ENCODE measurements at places on chromosomes 12 and 14.
A peak's percentile ranks its signal among the peaks of the same experiment; 100 is the strongest.

- no peak for DNase-seq
Observed at GRCh38 chr14:37375566-37375965, 177.8 kb downstream of the MIPOL1 start.

DNA sequence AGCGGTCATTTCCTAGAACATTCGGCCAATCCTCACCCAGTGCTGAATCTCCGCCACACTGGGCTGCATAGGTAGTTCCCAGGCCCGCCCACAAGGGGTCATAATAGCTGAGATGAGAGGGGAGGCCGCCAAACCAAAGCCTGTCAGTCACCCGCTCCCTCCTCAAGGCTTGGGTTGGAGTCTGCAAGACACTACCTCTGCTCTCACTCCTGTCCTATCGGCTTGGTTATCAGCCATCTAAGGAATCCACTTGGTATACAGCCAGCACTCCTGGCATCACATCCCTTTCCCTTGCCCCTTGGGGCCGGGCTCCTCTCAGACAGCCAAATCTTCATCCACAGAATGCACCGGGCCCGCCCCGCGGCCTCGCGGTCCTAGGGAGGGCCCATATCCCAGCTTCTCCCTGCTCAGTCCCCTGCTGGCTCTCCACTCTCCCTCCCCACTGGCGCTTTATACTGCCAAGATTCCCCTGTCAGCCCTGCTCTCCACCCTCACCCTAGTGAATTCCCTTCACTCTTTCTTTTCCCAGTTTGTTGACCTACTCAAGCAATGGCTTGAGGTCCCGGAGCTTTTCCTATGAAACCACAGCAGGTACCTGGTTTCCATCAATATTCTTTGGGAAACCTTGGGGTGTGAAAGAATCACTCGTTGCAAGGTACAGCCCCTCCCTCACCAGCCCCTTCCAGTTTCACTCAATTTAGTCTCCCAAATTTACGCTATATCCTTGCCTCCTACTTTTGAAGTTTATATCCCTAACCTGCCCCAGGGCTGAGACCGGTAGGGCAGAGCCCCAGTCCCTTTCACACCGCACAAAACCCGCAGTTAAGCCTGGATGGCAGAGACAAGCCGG, 1.4 kb downstream of the IFFO1 start:
- peak; percentile 86 for DNase-seq

DNA sequence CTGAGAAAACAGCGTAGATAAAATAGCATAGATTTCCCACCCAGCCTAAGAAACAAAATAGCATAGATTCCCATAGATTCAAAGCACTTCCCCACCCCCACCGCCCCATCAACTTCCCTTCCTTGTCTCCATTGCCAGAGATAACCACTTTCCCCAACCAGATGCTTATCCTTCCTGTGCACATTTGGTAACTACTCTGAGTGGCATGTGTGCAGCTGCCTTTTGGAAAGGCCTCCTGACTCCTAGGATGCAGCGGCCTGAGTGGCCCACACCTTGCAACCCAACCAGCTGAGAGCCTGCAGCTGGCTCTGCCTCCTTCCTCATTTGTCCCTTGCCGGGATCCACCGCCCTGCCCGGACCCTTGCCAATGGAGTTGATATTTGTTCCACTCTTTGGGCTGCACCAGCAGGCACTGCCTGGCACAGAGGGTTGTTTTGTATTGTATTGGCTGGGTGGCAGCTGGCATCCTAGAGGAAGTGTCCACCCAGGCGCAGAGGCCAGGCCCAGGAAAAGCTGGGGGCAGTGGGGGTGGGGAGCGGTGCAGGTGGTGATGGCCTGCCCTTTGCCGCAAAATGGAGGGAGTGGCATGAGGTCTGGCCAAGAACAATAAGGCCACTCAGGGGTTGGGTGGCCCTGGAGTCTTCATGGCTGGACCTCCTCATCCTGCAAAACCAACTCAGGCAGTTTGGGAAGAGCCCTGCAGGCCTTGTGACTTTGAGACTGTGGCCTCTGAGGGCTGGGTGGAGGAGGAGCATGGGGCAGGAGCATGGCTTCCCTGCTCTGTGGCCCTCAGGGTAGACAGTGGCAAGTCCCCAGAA, 4.9 kb downstream of the SLC48A1 start:
- DNase-seq = no peak

- peak; percentile 73 for DNase-seq
Observed at GRCh38 chr12:130013771-130014484, 110.1 kb upstream of the TMEM132D start.

DNA sequence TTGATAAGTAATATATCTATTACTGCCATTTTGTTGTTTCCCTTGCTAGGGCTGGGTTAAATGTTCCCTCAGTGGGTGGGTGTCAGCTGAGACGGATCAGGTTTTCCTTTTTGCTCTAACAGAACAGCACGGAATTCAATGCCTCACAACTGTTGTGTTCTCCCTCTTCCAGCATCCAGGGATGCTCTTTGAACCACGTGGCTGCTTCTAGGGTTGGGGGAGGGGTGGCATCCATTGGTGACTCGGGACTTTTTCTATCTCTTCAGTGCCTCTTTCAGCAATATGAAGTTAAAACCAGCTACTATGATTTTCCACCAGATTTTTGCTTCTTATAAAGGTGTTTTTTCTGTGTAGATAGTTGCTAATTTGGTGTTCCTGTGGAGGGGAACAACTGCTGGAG, 884.9 kb upstream of the FOXG1 start:
- no peak for DNase-seq

DNA sequence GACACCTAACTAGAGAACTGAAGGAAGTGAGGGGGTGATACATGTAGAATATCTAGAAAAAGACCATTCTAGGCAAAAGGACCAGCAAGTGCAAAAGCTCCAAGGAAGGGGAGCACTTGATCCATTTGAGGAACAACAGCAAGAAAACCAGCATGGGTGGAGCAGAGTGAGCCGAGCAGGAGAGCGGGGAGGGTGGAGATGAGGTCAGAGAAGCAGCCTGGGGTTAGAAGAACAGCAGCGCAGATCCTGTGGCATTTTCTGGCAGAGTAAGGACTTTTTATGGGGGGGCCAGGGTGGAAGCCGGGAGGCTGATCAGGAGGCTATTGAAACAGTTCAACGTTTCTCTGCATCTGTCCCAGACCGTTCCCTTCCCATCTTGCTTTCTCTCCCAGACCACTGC, 24.5 kb upstream of the TMCC3 start:
- DNase-seq = no peak

DNA sequence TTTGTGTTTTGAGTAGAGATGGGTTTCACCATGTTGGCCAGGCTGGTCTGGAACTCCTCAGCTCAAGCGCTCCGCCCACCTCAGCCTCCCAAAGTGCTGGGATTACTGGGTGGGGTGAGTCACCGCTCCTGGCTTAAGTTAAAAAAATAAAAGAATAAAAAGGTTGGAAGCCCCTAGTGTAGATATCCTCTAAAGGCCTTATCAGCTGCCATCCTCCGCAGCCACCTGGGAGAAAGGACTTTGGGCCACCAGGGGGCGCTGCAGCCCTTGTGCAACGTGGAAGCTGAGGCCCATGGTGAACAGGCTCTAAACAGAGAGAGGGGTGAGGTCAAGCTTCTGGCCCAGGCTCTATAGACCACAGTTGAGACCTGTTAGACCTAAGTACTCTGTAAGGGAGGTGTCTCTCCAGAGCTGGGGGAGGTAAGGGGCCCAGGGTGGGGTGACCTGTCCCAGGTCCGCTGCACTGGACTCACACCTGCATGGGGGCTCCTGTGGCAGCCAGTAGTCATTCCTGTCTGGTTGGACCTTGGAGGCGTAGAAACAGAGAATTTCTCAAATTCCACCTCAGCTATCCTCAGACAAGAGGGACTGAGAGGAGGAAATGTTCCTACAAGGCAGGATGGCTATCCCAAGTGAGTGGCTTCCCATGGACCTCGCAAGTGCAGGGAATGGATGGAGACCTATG, 14.0 kb upstream of the RACGAP1 start:
- peak; percentile 99 for DNase-seq

DNA sequence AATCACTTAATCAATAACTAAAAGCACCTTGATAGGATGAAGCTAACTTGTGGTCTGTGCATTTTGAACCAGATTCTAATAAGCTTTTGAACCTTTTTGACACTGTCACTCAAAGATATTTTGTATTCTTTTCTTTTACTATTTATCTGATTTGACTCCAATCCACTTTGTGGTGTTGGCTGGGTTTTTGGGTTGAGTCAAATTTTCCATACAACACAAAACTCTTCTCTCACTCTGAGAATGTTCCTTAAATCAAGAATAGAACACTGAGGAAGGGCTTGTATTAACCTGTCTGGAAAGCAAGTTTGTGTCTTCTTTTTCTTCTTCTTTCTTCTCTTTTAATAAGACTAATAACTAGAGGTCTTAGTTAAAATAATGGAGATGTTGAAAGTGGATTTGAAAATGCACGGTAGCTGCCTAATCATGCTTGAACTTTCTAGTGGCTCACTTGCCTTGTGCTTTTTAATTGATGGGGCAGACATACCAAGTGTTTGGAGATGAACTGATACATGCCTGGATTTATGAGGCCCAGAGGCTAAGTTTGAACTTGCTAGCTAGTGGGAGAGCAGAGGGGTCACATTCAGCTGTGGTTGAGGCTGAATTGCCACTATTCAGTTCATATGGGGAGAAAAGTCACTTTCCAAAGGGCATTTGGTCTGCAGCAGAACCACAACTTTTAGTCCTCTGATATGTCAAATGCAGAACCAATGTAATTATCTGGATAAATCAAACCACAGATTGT, 93.5 kb upstream of the PTHLH start:
- no peak for DNase-seq

GRCh38 chr12:85065837-85066482, 29.8 kb downstream of the LRRIQ1 start:
- no peak for DNase-seq

DNA sequence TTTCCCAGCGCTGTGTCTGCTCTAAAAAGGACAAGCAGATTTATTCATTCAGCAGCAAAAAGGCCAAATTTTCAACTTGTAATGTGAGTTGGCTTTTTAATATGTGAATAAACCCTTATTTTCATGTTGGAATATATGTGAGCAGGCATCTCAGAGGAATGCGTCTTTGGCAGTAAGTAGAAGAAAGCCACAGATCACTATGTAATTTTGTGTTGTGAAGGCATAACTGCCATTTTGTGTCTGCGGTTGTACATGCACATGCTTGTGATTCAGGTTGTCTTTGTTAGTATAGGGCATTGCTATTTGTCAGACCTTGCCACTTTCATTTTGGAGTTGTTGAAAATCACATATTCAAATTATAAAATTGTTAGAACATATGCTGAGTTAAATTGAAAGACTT, 398.8 kb upstream of the RGS6 start:
- DNase-seq = no peak

DNA sequence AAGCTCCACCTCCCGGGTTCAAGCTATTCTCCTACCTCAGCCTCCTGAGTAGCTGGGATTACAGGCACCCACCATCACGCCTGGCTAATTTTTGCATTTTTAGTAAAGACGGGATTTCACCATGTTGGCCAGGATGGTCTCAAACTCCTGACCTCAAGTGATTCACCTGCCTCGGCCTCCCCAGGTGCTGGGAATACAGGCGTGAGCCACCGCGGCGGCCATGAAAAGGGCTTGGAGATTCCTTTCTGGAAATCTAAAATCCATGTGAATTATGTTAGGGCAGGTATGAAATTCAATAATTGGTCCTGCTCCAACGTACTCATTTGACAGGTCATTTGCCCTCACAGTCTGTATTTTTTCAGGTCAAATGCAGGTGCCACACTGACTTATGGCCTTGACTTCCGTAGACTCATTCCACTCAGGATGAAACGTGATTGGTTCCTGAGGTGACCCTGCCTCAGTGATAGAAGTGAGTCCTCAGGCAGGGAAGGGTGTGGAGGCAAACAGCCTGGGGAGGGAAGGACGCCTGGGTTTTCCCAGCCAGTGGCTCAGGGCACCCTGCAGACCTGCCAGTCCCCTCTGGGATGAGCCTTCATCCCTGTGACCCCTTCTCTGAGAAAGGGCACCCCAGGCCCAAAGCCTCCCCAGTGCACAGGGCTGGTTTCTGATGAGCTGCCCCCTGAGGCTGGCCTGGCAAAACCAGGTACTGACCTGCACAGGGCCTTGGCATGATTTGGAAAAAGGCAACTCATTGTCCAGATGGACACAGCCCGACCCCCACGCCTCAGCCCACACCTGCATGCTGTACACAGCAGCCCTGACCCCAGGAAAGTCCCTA, 48.7 kb downstream of the PSMA6 start:
- DNase-seq = no peak

GRCh38 chr14:22846811-22847307, 10.5 kb downstream of the MMP14 start:
- DNase-seq = no peak

GRCh38 chr12:26783131-26783526, 49.9 kb downstream of the ITPR2 start:
- no peak for DNase-seq

DNA sequence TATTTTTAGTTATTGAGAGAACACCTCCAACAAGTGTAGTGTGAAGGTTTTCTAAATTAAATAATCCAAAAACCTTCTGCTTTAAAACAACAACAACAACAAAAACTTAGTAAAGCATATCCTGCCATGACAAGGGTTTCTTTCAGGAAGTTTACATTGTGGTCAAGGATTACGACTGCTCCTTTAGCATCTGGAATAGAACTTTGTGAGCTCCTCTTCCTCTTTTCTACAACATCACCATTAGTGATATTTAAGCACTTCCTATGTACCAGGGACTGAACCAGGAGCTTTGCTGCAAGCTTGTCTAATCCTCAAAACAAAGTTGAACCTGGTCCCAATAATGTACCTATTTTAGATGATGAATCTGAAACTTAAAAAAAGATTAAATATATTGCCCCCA, 315.4 kb upstream of the KITLG start:
- DNase-seq = no peak

DNA sequence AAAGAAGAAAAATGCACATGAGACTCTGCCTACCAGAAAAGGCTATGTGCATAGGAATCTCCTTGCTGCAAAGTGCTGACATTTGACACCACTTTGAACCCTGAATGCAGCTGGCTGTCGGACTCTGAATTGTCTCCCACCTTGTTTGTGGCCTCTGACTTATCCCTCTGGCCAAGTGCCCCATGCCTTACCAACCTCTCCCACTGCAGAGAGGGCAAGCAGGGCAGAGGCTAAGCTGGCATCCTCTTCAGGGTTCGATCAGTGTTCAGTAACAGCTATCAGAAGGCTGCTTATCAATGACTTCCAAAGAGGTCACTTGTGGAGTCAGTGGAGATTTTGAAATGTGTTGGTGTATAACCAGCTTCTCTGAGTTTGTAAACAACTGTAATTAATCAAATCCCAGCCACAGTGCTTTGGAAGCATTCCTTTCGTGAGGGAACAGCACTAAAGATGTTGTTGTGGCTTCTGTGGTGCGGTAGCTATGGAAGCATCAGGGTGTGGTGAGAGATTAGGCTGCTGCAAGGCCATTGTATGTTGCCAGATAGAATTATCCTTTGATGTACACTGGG, 22.6 kb upstream of the BMP4 start:
- no peak for DNase-seq

- DNase-seq = no peak
Observed at GRCh38 chr14:90575336-90575735, 178.5 kb downstream of the CALM1 start.

GRCh38 chr12:40980427-40980961, 207.6 kb upstream of the PDZRN4 start:
- DNase-seq = no peak

DNA sequence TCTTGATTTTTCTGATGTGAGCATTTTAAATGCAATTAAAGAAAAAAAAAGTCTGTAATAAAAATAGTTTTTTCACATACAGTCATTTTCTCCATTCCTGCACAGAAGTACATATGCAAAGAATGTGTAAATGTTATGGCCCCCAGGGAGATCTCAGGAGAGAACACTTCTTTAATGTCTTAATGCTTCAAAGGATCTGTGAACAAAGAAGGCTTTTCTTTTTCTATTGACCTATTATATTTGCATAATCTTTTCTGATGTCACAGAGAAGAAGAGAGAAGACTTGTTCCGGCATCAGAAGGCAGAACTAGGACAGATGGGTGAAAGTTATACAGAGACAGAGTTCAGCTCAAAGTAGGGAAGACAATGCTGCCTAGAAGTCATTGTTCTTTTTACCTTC, 413.5 kb upstream of the STXBP6 start:
- no peak for DNase-seq

Measured in stimulated activated CD8-positive, alpha-beta memory T cell treated with anti-CD3 and anti-CD28 coated beads, Interleukin-4, amount 100 ng/mL, for 48 hours (primary cell).